ENCODE measurements at places on chromosomes 1 and 21. TPM values are rescaled to one million over a fixed set of nuclear protein-coding genes. Genes with fewer than 3 reads are reported as not detected.

GRCh38 chr1:245432228-245432875, 277.6 kb downstream of the KIF26B start:
- no peak for DNase-seq

GRCh38 chr1:152188673-152189591, 29.9 kb upstream of the RPTN start:
- DNase-seq: peak; percentile 33

DNA sequence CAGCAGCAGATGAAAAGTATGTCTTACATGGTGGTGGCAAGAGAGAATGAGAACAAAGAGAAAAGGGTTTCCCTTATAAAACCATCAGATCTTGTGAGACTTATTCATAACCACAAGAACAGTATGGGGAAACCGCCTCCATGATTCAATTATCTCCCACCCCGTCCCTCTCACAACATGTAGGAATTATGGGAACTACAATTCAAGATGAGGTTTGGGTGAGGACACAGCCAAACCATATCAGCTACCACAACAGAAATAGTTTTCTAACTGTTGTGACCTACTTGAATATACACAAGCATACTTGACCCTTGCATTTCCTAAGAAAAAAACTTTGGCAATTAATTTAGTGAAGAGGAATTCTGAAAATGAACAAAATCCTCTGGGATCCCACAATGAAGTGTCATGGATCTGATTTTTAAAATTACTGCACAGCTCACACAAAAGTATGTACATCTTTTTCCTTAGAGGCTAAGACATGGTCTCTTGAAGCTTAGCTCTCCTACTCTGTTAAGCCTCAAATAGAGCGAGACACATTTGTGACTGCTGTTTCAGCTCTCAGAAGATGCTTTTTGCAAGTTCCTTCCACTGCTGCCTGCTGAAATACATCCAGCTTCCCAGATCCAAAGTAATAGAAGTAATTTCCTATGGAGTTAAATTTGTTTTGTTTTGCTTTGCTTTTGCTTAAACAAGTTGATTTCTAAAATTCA, 265.8 kb downstream of the DPYD start:
- no peak for DNase-seq

DNA sequence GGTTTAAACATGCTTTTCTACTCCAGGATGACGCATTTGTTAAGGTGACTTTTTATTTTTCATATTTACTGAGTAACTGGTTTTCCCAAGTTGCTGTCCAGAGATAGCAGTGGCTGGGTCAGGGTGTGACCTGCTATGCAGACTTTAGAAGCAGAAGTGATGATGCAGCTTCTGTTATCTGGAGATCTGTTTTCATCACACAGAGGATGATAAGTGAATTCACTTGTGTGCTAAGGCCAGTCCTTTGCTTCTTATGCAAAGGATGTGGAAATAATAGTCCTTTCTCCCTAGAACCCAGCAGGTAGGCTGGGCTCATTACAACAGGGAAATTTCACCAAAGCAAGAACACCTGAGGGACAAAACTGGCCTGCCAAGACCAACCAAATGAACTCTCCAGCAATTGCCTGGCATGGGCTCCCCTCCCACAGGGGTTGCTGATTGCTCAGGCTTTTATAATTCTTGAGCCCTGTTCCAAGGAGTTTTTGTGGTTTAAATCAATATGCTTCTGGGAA, 97.8 kb upstream of the LPGAT1 start:
- no peak for DNase-seq

DNA sequence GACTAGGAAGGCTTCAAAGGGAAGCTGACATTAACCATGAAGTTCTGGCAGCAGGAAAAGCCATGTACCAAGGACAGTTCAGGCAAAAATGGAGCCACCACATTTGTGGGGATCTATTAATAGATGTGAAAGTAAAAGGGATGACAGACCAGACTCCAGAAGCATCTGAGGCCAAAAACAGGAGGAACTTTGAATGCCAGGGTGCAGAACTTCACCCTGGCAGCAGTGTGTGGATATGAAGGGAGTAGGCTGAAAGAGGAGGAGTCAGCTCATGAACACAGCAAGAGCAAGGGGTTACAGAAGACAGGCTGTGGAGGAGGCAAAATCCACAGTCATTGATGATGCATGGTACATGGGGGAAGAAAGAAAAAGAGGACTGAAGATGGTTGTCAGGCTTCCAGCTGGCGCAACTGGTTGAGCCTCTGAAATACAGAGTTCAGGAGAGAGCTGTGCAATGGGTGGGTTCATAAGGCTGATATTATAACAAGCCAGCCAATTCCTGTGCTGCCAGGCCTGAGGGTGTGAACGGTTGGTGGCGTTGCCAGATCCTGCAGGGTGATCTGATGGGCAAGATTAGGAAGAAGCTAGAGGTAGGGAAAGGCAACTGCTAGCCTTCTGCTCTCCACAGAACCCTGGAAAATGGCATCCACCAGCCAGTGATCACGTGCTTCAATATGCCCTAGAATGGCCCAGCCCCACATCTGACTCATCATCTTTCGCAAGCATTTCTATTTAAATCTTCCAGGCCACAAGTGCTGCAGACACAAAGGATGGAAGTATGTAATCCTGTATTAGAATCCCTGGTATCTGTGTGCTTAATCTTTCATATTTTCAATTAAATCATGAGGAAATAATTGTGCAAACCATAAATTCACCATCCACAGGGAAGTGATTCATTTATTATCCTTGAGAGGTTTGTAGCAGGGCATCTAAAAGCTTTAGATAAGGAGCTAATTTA, 81.9 kb downstream of the SLC25A24 start:
- no peak for DNase-seq

Gene CATSPERE
- 2.4 TPM for polyA plus RNA-seq

Data from right renal pelvis (tissue), 4 donors.